ENCODE measurements at places on chromosomes 4 and X.

DNA sequence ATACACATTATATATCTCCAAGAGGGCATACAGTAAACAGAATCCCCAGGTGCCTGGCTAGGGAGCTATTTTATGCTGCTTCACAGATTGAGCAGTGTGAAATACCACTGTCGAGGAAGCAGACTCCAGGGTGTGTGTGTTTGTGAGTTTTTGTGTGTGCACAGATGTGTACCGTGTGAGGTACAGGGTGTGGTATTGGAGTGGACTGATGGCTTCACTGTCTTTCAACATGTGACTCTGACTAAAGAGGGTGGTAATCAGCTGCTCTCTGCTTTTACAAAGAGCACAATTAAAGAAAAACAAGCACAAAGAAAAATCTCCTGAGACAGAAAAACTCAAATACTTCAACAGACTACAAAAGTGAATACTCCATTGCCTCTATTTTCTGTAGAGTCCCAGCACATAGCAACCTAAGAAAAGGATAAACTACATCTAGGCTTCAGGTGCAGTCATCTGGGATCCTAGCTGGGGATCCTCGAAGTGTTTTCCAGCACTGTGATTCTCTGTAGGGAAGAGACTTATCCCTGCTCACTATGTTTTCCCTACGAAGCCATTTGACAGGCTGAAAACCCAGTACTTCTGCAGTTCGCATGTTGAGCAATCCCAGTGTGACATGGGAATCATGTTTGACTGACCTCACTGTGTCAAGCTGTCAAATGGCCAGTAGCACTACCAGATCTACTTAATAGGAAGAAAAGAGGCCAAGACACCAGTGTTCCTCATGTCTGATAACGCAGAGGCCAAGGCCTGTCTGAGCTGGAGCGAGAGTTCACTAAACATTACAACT is 100.3 kb downstream of the CDS1 start:
- DNase-seq = no peak

- no peak for DNase-seq
These were observed 19.4 kb upstream of the SERTM2 start for GRCh38 chrX:111492085-111492484.

DNA sequence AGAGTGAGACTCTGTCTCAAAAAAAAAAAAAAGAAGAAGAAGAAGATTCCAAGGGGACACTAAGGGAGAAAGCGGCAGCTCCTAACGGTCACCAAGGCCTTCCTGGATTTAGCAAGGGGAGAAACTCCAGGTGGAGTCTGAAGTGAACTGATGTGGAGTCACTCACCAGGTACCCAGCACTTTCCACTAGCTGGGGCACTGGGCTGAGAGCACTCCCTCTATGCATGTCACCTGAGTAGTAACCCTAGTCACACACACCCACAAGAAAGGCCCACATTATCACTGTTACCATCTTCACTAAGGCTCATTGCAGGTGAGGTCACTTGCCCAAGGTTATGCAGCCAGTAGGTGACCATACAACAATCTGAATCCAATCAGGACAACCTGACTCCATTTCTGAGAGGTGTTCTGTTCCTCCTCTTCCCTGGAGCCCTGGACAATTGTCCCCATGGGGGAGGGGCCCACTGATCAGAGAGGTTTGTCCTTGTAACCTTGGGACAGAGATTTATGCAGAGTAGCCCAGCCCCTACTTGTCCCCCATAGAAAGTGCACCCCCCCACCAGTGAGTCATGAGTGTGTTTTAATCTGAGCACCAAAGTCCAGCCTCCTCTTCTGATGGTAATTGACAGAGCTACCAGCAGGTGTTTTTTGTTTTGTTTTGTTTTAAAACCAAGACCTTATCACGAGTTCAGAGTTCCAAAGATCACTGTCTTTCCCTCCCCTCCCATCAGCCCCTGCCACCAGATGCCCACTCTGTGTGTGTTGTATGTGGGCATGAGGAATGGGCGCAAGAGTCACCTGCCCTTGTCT is 5.9 kb upstream of the SASH3 start:
- no peak for DNase-seq

DNA sequence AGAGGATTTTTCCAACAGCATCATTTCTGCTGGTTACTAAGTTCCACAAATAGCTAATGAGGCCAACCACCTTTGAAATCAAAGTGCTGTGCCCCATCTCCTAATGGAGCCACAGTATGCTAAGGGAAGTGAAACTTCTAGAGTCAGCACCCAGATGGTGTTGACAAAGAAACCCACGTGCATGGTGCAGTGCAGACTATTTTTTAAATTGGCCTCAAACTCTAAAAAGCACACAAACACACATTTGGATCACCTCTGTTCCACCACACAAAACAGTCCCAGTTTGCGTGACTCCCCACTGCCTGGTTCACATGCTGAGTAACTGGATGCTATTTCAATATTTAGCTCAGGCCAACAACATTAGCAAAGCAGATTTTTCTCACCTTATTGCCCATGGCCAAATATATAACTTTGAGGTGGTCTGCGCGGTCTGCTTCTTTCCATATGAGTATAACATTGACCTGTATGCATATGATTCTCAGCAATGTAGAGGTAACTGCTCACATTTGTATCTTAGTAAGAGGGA is 69.9 kb downstream of the AMELX start:
- DNase-seq = no peak

DNA sequence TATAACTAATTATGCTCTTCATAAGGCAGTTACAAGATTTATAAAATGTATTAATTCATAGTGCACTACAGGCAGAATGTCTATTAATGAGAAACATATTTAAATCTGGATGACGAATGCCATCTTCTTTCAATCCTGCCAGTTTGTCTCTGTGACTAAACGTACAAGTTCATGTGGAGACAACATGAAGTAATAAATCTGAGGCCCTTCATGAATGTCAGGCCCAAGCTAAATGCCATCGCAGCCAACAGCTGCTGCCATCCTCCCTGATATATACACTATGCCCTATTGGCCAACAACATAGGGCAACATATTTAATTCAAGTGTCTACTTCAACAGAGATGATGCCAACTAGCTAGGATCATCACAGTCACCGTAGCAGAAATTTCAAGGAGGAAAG is 43.7 kb downstream of the TSPAN5 start:
- DNase-seq = no peak

DNA sequence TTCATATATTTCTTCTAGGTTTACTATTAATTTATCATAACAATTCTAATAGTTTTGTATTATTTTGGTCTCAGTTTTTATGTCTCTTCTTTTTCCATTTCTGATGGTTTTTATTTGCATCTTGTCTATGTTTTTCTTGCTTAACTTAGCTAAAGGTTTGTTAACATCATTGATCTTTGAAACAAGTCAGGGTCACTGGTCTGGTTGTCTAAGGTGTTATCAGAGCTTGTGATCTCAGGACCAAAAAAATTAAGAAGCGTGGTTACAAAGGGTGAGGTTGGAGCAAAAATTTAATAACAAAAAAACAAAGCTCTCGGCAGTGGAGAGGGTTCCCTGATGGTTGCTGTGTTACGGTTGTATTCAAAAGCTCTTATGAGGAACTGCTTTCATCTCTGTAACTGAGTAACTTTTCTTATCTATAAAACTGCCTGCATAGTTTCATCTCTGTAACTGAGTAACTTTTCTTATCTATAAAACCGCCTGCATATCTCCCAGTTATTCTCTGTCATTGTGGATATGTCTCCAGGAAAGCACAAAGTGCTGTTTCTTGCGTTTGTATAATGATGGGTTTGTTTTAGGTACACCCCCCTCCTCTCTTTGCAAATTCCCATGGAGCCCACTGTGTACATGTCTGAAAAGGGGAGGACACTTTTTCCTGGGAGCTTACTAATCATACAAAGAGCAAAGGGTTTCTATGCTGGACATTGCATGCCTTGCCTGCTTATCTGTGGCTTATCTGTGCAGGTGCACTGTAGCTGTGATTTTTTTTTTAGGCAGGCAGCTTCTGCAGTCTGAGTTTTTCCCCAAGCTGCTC is 62.4 kb upstream of the UGT2B15 start:
- DNase-seq = peak; percentile 94

- DNase-seq = no peak
These were observed 20.9 kb upstream of the USP27X start for GRCh38 chrX:49858341-49858740.

- DNase-seq = no peak
These were observed 221.5 kb upstream of the FAM241A start for GRCh38 chr4:111923786-111924185.

DNA sequence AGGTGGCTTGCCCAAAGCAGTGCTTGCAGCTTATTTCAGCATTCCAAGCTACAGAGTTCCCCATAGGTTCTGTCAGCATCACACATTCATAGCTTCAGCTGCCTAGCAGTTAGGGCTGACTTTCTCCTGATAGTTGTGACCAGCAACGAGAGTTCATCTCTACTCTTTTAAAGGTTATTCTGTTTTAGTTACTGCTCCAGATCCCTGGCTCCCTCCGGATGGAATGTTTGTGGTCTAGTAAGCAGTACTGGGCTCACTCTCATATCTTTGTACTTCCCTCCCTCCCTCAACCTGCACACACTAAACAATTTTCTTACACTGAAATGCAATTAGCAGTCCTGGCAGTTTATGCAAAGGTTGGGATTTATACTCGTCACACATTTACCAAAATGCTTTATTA is 43.9 kb downstream of the PTTG2 start:
- DNase-seq = no peak

GRCh38 chrX:14554131-14554715 is 24.9 kb downstream of the GLRA2 start:
- no peak for DNase-seq

DNA sequence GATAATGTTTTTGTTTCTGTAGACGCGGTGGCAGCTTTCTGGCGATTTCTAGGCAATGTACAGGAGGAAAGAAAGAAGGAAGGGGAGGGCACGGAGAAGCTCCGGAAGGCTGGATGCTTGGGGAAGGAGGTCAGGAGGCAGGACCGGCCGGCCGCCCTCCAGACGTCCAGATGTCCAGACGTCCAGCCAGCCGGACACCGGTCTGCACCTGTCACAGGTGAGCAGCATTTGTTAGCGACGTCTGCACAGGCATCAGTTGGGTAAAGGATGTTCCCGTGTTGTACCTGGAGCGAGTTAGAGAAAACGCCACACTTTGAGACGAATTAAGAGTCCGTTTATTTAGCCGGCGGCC is 90.0 kb upstream of the PPP2R3B start:
- DNase-seq = no peak

DNA sequence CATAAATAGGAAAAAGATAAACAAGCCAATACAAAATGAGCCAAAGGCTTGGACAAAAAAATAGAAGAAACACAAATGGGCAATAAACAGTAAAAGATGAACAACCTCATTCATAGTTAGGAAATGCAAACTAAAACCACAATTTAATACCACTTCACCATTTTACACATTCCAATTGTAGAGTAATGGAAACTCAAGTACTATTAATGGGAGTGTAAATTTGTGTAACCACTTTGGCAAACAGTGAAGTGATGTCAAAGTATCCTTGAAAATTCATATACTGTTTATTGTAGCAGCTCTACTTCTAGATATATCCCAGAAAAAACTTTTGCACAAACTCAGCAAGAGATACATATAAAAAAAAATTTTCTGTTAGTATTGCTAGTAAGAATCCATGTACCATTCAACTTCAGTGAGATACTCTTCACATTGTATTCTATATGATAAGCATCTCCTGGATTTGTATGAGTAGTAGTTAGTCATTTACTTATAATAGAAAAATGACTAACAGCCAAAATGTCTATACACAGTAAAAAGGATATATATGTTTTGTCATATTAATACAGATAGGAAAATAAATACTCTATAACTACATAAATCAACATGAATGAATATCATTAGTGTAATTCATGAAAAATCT is 229.8 kb downstream of the DKK2 start:
- no peak for DNase-seq

- no peak for DNase-seq
These were observed 514.5 kb downstream of the INPP4B start for GRCh38 chr4:142331646-142332045.

DNA sequence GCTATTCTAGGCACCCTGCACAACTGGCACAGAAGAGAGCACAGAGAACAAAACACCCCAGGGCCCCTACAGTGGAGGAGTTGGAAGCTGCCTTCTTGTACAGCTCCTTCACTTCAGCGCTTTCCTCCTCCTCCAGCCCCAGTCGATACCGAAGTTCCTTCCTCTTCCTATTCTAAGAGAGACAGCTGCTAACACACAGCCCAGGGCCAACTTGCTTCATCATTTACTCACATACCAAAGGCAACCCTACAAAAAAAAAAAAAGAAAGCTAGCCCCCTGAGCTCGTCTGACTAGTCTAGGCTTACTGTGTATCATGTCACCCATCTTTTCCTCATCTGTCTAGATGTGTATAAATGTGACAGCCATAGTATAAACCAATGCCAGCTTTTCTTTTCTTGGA is 64.5 kb downstream of the MID1 start:
- no peak for DNase-seq

DNA sequence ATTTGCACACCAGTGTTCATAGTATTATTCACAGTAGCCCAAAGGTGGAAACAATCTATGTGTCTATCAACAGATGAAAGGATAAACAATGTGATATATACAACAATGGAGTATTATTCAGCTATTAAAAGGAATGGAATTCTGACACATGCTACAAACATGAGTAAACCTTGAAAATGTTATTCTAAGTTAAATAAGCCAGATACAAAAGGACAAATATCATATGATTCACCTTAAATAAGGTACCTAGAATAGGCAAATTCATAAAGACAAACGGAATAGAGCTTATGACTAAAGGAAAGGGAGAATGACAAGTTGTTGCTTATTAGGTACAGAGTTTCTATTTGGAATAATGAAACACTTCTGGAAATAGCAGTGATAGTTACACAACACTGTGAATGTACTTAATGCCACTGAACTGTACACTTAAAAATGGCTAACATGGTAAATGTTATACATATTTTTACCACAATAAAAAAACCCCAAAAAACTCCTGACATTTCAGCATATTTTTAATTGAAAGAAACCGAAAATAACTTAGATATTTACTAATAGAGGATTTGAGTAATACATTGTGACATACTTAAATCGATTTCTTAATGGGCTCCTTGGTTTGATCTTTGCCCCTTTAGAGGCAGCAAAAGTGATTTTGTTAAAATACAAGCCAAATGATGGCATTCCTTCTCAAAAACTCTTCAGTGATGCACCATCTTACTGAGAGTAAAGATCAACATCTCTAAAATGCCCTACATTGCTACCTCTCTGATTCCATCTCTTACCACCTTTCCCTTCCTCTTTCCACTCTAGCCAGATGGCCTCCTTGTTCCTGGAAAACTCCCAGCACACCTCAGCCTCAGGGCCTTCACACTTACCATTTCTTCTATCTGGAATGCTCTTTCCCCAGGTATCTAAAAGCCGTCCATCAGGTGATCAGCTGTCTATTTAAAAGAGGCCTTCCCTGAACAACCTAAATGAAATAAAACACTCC is 8.6 kb upstream of the CYP2U1 start:
- no peak for DNase-seq

DNA sequence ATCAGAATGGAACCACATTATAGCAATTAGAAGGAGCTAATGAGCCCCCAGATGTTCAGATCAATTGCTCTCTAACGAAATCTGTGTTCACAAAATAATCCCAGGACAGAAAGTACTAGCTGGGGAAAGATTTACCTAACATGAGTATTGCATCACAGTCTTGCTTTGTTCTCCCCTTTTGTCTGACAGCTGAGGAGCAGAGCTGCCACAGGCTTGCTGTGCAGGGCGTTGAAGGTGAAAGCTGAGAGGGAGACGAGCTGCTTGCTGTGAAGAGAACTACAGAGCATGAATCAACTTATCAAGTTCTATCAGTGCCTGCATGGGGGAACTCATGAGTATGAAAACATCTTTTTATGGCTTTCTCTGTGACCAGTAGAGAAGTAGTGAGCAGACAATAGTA is 441.2 kb downstream of the CENPC start:
- no peak for DNase-seq

- DNase-seq = no peak
These were observed 119.9 kb upstream of the GRID2 start for GRCh38 chr4:92183825-92184224.

Data from A549 (cell line).